T-helper 2 cell treated with Interferon-gamma antibody and Interleukin-4, amounts not matched to agents 5 μg/mL and 100 μg/mL, for 36 hours (primary cell): ENCODE measurements at places on chromosomes 1 and 21.

DNA sequence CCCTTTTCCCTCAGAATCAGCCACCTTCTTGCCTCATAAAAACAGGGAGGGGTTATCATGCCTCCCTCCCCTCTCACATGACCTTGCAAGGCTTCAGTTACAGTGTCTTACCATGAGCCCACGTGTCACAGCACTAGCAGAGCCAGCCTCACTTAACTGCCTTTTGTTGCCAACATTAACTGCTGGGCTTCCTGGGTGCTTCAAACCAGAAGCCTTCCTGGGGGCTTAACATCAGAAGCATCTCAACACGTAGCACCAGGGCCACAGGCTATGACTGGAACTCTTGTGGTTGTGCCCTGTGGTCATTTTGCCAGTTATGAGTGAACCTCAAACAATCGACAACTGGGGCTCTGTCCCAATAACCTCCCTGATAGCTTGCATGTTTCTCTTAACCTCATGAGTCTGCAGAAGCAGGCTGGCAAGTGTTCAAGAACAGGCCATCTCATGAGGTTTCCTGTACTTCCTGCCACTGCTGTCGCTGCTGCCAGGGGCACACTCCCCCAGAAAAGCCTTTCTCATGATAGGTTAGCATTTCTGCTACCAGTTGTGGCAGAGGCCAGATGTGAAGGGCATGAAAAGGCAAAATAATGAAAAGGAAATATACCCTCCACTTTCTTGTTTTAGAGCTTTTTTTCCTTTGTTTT is 132.2 kb downstream of the GLUL start:
- peak; percentile 55 for DNase-seq

- peak; percentile 54 for DNase-seq
Observed at GRCh38 chr1:21782349-21782867, 541 bp downstream of the USP48 start.

DNA sequence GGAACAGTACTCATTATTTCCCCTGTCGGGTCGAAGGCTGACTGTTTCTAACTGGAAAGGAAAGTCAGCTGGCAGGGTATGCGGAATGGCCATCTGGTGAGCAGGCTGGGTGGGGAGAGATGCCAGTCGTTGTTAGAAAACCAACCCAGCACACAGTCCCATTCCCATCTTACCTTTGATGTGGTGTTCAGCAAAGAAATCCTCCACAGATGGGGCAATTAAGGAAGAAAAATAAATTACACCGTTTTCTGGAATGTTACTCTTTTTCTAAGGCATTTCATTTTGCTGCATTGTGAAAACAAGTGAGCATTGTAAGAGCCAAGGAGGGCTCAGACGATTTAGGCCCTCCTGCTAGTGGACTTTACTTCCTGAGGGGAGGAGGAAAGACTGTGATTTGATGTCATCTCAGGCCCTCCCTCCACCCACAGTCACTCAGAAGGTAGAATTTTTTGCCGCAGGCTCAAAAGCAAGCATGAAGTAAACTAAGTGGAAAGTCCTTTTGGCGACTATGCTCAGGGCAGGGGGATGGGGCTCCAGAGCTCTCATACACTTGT is at the start of gene SLC16A4:
SLC16A4 (minus strand) TSS at position 335 of the 554 bp plus-strand sequence. CDS start 1,703 bp downstream, outside the sequence.
- no peak for DNase-seq

DNA sequence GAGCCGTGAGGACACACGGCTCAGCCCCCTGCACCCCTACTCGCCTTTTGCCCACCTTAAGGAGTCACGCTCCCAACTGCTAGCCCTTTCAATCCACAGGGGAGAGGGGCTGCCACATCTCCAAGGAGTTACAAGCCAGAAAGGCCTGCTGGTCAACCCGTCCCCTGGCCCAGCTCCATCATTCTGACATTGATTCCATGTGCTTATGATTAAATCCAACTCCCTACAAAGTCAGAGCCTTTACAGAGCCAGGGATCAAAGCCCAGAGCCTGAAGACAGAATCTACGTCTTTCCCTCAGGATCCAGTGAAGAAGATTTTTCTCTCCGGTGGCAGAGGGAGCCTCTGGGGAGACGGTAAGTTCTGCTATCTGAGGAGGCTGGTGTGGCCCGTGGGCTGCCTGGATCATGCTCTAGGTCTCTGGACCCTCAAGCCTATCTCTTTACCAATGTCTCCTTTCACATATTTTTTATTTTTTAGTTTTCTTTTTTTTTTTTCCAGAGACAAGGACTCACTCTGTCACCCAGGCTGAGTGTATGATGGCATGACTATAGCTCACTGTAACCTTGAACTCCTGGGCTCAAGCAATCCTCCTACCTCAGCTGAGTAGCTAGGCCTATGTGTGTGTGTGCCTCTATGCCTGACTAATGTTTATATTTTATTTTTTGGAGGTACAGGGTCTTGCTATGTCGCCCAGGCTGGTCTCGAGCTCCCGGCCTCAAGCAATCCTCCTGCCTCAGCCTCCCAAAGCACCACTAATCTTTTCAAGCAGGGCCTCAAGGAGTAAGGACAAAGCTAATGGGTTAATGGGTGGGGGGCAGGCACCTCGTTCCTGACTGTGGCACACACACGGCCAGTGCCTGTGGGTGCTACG is 61.3 kb downstream of the SLC66A1 start:
- no peak for DNase-seq

DNA sequence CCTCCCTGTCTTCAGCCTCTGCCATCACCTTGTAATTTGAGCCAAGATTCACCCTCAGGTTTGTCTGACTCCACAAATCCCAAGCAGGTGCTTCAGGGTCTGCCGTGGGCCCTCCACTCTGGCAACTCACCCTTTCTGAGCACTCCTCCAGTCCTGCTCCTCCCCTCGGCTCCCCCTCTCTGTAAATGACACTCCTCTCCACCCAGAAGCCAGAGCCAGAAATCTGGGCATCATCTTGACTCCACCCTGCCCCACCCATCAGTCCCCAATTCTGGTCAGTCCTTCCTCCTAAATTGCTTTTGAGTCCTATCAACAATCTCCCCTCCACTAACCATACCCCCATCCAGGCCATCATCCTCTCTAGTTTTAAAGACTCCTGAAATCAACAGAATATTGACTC is 40.5 kb downstream of the RCSD1 start:
- no peak for DNase-seq

DNA sequence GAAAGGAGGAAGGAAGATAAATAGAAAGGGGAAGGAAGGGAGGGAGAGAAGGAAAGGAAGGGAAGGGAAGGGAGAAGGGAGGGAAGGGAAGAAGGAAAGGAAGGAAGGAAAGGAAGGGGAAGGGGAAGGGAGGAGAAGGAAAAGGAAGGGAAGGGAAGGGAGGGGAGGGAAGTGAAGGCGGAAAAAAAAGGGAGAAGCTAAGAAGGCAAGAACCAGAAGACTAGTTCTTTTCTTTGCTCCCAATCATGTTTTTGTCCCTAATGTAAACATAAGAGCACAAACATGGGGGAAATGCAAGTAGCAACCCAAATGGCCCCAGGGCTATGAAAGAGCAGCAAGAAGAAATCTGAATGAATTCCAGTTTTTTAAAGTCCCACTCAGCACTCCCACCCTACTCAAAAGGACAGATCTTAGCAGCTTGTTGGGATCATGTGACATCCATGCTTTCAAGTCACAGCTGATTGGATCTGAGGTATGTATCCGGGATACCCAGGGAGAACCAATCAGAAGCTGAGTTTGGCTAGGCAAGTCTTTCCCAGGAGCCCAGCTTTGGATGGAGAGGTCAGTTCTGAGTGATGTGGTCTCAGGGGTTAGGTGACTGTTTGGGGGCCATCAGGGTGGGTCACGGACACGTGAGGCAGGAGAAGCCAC is 24.2 kb upstream of the FHAD1 start:
- no peak for DNase-seq

GRCh38 chr1:44592208-44593145 is 81.8 kb downstream of the TMEM53 start:
- no peak for DNase-seq

DNA sequence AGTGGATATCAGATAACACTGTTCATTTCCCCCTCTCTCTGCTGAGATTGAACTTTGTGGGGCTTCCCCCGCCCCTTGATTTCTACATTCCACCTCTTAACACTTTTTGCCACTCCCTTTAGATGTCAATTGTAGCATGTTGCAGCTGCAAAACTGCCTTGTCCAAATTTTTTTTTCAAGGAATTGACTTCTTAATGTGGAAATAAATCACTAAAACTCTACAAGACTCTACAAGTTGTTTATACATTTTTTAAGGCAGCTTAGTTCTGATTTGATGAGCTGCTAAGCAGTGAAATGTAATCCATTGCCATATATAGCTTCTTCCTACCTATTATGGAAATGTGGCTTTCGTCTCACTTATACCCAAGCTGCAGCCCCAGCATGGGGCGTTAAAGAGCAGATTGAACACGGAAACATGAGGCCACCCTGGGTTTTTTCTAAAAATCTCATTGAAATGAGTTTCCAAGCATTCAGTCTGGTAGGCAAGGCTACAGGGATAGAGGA is 132.2 kb downstream of the SYT2 start:
- no peak for DNase-seq

GRCh38 chr1:107073493-107073892 is 17.0 kb downstream of the PRMT6 start:
- DNase-seq: no peak

DNA sequence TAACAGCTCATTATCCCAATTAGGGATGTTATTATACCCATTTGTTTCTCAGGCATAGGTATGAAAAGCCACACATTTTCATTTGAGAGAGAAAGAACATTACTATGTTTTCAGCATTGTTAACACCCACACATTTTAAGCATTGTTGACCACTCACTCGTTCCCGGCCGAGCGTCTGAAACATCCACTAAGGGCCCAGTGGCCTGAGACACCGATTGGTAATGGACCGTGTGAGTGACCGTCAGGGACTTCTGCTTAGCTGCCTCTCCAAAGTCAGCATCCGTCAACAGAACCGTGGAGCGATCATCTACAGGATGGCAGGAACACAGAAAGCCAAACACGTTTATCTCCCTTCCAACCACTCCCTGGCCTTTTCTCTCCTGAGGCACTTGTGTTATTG is 184.6 kb downstream of the PCP4 start:
- no peak for DNase-seq

- DNase-seq: no peak
Observed at GRCh38 chr1:203179667-203180005, 4.0 kb upstream of the MYBPH start.

- DNase-seq: no peak
Observed at GRCh38 chr21:45224189-45224938, 63.3 kb downstream of the POFUT2 start.

GRCh38 chr1:24102961-24103360 is 9.0 kb downstream of the MYOM3 start:
- DNase-seq: no peak

GRCh38 chr1:65524931-65525265 is 104.4 kb downstream of the LEPR start:
- no peak for DNase-seq

DNA sequence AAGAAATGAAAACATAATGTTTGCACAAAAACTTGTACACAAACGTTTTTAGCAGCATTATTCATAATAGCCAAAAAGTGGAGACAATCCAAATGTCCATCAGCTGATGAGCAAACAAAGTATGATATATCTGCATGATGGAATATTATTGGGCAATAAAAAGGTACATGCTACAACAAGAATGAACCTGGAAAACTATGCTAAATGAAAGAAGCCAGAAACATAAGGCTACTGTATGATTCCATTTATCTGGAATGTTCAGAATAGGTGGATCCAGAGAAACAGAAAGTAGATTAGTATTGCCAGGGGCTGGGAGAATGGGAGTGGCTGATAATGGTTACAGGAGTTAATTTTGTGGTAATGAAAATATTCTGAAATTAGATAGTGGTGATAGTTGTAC is 19.0 kb downstream of the FBXO28 start:
- no peak for DNase-seq

DNA sequence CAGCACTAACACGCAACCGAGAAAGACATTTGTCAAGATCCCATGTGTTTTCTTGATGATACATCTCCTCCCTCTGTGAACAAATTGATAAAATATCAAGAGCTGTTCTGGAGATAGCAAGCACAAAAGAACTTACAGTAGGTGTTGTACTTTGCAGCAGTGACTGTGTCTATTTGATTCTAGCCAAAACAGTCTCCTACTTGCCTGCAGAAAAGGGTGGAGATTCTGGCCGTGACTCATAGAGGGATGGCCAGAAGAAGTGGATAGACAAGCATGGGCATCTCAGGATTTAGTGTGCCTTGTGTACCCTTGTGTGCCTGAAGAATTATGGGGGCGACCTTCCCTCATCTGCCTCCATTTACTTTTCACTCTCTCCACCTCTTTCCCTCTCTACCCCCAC is 458.4 kb upstream of the LRRC7 start:
- no peak for DNase-seq

DNA sequence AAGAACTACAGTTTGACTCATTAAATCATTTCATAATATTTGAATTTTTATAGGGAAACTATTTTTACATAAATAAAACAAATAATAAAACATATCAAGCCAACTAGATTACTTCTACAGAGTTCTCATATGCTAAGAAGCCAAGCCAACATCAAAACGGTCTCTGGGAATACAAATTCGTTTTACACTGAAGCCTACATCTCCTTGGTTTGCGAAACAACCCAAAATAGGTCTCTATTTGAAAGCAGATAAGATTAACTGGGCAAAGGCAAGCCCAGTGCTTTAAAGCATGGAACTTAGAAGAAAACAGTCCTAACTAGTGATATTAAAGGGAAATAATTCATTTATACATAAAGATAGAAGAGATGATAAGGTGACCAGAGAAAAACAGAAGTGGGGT is 25.3 kb downstream of the MIXL1 start:
- DNase-seq: no peak

GRCh38 chr1:172411791-172412338 is 8.6 kb upstream of the C1orf105 start:
- no peak for DNase-seq

- no peak for DNase-seq
Observed at GRCh38 chr1:160171354-160171753, 19.0 kb upstream of the CASQ1 start.

DNA sequence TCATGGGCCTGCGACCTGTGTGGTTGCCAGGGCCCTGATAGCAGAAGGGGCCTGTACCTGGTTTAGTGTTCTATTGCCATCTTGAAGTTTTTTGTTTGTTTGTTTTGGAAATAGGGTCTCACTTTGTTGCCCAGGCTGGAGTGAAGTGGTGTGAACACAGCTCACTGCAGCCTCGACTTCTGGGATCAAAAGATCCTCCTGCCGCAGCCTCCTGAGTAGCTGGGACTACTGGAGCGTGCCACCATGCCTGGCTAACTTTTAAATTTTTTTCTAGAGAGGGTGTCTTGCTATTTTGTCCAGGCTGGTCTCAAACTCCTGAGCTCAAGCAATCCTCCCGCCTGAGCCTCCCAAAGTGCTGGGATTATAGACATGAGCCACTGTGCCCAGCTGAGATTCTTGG is 72.9 kb downstream of the UBE2T start:
- DNase-seq: no peak
